ENCODE measurements at places on chromosomes 16 and 17.

- no peak for DNase-seq
Measured at GRCh38 chr17:17445925-17446665, 30.7 kb upstream of the MED9 start.

DNA sequence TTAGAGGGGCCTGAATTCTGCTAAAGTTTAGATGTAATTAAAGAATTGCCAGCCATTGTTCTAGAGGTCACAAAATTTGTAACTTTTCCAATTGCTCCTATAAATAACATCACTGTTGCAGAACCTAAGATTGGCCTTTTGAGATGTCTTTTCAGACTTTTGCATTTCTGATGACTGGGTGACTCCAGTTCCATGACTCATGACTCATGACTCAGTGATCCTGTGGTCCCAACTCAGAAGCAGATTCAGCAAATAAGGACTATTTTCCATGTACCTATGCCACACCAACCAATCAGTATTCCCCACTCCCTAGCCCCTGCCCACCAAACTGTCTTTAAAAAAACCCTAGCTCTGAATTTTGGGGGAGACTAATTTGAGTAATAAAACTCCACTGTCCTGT lies 740.9 kb downstream of the CDH8 start:
- DNase-seq: no peak

DNA sequence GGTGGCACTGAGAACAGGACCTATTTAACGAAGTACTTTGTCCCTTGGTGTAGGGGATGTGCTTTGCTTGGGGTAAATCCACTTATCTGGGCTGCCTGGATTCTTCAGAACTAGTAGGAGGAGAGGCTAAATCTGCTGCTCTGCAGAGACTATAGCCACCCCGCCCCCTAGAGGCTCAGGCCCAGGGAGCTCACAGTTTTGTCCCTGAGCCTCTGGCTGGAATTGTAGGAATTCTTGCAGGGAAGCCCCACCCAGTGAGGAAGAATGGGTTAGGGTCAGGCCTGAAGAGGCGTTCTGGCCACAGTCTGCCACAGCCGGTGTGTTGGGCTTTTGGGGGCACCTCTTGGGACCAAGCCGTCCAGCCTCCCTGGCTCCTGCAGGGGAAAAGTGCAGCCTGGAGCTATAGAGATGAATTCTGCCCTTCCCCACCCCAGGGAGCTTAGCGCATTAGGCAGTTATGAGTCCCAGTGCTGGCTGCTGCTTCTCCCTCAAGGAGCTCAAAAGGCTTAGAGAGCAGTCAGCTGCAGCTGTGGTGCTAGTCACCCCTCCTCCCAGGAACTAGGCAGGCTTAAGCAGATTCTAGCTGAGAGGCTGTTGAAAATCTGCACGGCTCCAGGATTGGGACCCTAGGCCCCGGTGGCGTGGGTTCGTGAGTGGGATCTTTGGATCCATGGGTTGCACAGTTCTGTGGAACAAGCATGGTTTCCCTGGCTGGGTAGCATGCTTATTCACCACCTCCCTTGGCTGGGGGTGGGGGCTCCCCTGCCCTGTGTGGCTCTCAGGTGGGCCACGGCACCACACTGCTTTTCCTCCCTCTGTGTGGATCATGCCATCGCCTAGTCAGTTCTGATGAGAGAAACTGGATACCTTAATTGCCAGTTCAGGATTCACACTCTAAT lies 237.4 kb upstream of the TOM1L1 start:
- no peak for DNase-seq

GRCh38 chr16:65827231-65827630 lies 539.3 kb upstream of the CDH5 start:
- DNase-seq: no peak

DNA sequence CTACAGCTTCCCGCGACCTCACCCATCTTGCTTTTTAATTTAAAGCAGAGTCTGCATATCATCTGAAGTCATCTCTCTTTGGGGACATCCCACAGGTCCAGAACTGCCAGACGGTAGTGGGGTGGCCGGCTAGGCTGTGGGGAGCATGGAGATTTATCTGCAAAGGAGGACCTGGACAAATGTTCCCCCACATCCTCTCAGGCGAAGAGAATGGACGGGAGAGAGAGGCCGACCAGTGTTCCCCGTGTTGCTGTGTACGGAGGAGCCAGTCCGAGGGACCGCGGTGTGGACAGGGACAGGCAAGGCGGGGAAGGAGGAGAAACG lies 665 bp upstream of the MT1M start:
- no peak for DNase-seq

DNA sequence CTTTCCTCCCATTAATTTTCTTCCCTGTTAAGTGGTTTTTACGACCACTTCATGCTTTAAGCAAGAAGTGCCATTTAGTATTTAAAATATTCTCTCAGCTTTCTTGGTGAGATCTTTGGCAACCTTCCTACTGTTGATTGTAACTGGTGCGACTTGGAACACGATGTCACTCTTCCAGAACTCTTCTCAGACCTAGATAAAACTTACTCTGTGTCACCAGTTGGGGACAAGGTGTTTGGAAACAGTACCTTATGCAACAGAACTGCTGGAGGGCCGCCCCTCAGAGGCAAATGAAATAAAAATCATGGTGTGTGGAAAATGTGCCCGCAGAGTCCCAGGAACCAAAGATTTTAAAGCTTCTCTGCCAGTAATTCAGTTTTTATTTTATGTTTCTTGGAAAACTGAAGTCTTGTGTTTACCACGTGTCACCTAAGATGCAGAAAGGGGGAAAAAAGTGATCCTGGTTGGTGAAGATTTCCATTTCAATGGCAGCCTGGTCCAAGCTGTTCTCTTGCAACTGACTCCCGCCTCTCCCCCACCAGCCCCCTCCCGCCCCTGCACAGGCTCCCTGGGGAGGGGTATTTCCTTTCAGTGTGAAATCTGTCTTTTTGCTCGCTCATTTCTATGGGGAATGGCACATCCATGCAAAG lies 7.2 kb upstream of the HSD11B2 start:
- no peak for DNase-seq

DNA sequence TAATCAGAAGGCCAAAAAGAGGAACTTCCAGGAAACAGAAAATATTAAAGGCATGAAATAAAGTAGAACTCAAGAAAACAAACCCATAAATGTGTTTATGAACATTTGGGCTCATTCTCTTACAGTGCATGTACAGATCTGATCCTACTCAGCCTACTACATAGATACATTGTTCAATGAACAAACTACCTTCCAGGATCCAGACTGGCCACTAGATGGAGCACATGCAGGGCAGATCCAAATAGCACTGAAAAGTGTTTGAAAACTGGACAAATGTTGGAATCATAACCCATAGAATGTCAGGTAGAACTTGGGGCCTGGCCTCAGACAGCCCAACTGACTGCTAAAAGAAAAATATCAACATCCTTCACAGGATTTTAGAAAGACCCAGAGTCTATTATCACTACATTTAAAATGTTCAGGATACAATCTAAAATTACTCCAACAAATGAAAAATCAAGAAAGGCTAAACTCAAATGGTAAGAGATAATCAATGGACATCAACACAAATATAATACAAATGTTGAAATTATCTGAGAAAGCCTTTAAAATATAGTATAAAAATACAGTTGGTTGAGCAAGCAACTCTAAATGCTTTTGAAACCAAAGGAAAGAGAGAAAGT lies 122.4 kb upstream of the NUDT7 start:
- no peak for DNase-seq

DNA sequence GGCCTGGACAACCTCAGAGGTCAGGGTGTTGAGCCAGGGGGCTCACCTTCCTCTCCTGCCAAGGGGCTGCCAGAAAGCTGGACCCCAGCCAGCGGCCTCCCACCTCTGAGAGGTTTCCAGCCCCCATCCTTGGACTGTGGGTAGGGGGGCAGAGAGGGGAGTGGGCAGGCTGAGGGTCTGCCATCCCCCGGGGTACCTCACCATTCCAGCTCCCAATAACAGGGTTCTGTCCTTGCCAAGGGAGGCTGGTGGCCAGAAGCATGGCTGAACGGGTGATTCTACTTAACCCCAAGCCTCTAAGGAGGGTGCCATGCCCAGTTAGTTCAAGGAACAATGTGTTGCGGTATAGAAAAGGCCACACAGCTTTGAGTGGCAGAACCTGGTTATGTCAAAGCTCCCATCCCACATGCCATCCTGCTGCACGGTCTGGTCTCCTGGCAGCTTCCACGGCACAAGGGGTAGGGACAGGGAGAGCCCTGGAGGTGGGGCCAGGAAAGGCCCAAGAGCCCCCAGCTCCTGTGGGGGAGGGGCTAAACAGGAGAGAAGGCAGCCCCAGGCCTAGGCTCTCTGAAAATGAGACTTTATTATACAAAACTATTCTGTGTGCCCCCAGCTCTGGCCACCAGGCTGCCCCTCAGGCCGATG lies 19.8 kb downstream of the B9D1 start:
- DNase-seq: no peak

DNA sequence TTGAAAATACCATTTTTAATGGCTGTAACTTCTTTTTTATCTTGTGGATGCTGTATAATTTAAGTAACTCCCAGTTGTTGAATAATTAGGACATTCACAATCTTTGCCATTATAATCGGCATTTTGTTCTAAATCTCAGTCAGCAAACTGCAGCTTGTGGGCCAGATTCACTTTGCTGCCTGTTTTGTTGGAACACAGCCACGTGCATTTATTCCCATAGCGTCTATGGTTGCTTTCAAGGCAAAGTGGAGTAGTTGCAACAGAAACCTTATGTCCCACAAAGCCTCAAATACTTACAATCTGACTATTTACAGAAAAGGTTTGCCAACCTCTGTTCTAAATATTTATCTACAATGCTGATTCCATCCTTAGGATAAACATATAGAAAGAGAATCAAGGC lies 39.2 kb upstream of the TMC5 start:
- DNase-seq: no peak

DNA sequence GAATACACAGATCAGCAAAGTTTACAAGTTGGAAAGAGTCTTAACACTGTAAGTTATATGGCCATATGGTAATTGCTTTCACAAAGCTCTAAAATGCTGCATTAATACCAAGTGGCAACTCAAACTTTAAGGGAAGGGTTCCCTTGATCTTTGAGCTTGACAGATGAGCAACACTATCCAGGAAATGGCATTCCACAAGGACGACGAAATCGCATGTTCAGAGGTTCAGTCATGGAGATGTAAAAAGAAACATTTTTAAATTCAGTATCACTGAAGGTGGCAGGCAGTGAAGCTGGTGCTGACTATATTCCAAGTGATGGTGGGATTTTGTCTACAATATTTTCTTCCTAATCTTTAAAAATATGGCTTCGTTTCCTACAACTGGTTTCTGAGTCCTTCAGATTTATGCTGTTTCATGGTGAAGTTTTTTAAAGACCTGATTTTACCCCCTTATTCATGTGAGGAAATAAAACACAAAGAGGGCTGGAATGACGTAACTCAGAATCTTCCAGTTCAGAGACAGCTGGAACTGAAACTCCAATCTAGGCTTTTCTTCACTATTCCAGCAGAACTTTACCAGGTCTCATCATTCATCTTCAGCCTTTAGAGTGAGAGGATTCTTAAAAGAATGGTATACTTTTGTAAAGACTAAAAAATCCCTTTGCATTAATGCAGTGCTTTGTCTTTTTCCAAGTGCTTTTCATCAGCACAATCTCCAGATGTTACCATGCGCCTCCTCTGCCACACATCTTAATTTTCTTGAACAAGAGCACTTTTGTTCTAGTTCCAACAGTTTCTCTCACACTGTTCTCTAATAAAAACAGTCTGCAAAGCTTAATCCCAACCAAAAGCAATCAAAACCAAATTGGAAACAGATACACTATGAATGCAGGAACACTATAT lies 20.2 kb downstream of the CHCT1 start:
- no peak for DNase-seq

GRCh38 chr16:12677502-12677901 lies 126.2 kb downstream of the CPPED1 start:
- DNase-seq: no peak

- DNase-seq: no peak
Measured at GRCh38 chr17:8944748-8945147, 20.8 kb downstream of the PIK3R5 start.

- DNase-seq: no peak
Measured at GRCh38 chr16:65944361-65944760, 422.1 kb upstream of the CDH5 start.

DNA sequence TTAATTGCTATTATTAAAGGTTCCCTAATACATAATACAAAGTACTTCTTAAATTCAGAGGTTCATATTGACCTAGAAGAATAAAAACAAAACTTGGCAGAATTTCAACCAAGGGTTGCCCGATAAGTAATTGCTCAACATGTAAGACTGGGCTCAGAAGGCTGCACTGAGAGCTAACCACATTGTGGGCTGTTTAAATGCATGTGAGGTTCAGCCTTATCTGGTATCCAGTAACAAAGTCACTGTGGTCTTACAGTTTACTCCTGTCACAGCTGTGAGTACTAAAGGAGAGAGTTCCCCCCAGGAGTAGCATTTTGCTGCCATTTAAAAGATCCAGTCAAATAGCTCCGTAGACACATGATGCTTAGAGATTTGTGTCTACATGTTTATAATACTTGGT lies 1.6 kb upstream of the DHRS11 start:
- DNase-seq: no peak

DNA sequence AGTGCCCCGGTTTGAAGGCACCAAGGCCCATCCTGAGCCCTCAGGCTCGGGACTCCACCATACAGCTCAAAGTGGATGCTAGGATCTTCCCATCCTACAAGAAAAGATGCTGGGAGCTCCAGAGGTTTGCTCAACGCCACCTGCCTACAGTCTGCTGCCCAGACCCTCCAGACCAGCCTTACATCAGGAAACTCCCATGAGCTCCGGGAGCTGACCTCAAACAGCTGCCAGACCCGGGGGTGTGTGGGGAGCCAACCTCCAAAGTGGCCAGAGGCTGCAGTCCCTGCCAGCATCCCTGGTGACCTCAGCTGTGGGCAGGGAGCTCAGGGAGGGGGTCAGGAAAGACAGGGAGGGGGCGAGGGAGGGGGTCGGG lies 43.8 kb downstream of the C16orf82 start:
- no peak for DNase-seq

- peak; percentile 51 for DNase-seq
Measured at GRCh38 chr17:27471321-27472269, 15.3 kb downstream of the KSR1 start.

- no peak for DNase-seq
Measured at GRCh38 chr17:16880121-16880842, 91.6 kb downstream of the TNFRSF13B start.

- no peak for DNase-seq
Measured at GRCh38 chr16:81071805-81072204, 5.2 kb downstream of the C16orf46 start.

GRCh38 chr16:2963723-2964474 lies at the start of gene KREMEN2:
TSS of gene KREMEN2 (plus strand) at chr16:2964275. CDS start at chr16:2964521, 246 bp downstream.
- peak; percentile 35 for DNase-seq

DNA sequence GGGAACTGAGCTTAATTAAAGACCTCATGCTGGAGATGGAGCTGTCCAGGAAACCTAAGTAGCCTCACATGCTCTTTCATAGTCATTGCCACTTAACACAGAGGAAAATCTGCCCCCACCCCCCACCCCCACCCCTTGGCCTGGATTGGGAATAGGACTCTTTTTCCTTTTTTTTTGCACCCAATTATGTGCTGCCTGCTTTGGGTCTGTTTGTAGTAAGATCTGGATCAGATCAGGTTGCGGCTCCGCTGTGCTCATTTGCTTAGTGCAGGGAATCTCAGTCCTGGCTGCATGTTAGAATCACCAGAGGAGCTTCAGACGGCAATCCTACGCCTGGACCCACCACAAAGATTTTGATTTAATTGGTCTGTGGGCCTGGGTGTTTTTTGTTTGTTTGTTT lies 219.0 kb downstream of the UTP18 start:
- DNase-seq: no peak

GRCh38 chr17:61862105-61862574 lies 1.2 kb downstream of the BRIP1 start:
- DNase-seq: no peak

Measured in CD8-positive, alpha-beta memory T cell (primary cell).